NCI-H2227 treated with DMSO at 0.1 percent for 48 hours (cell line): ENCODE measurements at places on chromosomes 1 and 21.

GRCh38 chr1:47616036-47616435 lies 178.2 kb downstream of the FOXD2 start:
- no peak for DNase-seq

- DNase-seq: no peak
These were observed 1.9 kb upstream of the CATSPER4 start for GRCh38 chr1:26188477-26188876.

GRCh38 chr1:231856426-231856825 lies 229.8 kb downstream of the DISC1 start:
- peak; percentile 6 for DNase-seq

GRCh38 chr1:233520261-233521191 lies 93.4 kb upstream of the KCNK1 start:
- no peak for DNase-seq
